ENCODE measurements at places on chromosomes 1 and 21.
A peak's percentile ranks its signal among the peaks of the same experiment; 100 is the strongest.

GRCh38 chr21:15751546-15751945, 21.8 kb downstream of the USP25 start:
- no peak for DNase-seq

- peak; percentile 43 for DNase-seq
Observed at GRCh38 chr1:214637722-214638458, 34.9 kb downstream of the CENPF start.

DNA sequence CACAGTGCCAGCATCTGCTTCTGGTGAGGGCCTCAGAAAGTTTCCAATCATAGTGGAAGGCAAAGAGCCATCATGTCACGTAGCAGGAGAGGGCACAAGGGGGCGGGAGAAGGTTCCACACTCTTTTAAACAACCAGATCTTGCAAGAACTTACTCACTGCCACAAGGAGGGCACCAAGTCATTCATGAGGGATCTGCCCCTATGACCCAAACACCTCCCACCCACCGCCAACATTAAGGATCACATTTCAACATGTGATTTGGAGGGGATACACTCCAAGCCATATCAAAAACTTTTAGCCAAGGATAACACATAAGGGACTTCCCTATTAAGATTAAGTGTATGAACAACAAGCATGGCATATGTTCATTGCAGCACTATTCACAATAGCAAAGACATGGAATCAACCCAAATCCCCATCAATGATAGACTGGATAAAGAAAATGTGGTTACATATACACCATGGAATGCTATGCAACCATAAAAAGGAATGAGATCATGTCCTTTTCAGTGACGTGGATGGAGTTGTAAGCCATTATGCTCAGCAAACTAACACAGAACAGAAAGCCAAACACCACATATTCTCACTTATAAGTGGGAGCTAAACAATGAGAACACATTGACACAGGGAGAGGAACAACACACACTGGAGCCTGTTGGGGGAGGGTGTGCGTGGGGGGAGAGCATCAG, 19.9 kb upstream of the SLC35F3 start:
- no peak for DNase-seq

DNA sequence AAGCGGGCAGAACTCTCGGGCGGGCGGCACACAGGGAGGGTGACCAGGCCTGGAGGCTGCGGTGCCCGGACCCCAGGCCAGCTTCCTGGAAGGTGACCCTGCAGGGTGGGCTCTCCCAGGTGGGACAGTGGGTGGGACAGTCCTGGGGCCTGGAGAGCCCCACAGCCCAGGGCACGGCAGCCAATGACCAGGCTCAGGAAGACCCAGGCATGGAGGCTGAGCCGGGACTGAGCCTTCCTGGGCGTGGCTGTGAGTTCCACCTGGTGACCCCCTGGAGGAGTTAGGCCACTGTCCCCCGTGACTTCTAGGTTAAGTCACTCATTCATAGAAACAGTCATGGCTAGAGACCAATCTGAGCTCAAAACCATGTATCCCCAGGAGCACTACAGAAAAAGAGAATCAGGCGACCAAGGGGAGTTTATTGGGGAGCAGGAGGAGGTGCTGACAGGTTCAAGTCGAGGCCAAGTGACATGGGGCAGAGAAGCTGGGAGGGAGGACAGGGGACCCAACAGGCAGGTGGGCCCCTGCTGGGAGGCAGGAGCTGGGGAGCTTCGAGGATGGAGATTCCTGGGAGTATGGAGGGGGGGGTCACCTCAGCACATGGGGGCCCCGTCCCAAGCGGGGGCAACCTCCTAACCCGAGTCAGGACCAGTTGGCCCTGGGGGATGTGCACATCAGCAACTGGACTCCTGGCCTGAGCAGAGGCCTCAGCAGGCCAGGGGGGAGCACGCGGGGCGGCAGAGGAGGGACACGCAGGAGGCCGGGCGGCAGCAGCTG, 1.2 kb downstream of the KRTAP10-5 start:
- DNase-seq: no peak

DNA sequence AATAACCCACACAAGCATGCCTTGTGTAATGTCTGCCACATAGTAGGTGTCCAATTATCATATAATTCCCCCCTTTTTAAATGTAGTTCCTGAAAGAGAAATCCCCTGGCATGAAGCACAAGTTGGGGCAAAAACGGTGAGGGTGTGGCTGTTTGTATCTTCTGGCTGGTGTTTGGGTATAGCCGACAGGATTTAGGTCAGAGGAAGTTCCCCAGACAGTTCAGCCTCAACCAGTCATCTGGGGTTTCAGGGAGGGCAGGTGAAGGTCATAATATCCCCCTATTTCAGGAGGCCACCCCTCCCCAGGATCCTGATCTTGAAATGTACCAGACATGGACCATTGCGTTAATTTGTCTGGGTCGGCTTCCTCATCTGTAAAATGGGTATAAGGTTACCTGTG, 29.1 kb upstream of the JUN start:
- DNase-seq: no peak

DNA sequence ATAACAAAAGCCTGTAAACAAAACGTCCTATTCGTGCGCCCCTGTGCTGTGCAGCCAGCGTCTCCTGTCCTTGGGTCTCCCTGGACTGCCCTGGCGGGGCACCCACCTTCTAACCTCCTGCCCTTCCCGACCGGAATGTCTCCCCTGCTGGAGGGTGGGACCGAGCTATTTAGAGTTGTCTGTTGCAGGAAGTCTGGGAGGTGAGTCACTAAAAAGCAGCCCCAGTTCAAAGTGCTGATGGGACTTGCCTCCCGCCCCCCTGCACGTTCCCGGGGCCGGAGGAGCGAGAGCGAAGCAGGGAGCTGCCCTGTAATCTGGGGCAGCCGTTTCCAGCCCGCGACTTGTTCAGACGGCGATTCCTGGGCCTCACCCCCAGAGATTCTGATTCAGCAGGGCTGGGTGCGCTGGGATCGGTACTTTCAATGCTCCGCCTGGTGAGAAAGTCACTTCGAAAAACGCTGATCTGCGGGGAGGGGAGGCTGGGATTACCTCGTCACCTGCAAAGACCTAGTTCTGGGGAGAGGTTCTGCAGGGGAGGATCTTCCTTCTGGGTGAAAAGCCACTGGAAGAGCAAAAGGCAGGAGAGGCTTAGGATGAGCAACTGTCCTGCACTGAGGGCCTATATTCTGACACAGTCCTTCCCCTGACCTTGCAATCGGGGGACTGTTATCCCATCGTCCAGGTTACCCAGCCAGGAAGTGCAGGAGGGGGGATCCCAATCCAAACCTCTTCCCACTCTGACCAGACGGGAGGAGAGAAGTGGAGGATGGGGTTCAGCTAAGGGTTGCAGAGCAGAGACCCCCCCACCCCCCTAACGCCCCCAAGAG, 1.2 kb upstream of the DHRS3 start:
- no peak for DNase-seq

DNA sequence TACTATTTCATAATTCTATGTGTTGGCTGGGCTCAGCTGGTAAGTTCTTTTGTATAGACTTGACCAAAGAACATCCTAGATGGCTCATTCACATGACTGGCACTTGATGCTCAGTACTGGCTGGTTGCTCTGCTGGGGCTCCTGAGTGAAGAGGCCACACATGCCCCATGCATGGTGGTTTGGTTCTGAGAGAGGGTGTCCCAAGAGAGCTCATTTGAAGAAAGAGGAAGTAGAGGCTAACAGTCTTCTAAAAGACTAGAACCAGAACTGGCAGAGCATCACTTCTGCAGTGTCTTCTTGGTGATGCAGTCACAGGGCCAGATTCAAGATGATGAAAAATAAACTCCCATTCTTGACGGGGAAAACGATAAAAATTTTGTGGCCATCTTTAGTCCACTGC, 5.2 kb upstream of the BACH1 start:
- no peak for DNase-seq

DNA sequence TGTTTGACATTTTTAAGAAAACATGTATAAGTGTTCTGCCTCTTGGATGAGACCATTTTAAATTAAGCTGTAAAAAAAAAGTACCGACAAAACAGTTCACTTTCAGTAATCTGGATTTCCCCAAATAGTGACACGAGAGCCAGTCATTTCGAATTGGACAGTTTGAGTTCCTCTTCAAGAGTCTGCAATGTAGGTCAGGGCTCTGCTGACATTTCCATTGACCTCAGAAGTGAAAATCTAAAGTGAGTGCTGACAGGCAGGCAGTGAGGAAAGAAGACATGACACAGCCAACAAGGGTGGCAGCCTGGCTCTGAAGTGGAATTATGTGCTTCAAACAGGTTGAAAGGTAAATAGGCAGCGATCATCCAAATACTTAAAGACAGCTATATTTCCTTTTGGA, at the start of gene IL23R:
Gene IL23R, plus strand, starts transcription at position 259 of the 400 bp plus-strand sequence. CDS start 1,667 bp downstream, outside the sequence.
- no peak for DNase-seq

DNA sequence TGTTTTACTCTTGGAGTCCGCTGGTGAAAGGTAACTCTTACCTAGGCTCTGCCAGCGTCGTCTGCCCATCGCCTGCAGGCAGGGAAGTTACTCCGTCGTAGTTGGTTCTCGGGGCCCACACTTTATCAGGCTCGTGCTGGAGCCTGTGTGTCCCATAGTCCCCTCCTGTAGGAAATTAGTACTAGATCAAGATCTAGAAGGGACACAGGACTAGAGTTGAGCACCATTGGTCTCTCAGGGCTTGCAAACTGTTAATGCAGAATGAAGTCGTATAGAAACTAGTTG, 940 bp downstream of the SRRM1 start:
- DNase-seq: no peak

GRCh38 chr1:204735042-204735441, 49.5 kb upstream of the LRRN2 start:
- no peak for DNase-seq
